ENCODE measurements at places on chromosomes 12 and 14.

GRCh38 chr12:53696285-53696654, 20.4 kb upstream of the ATP5MC2 start:
- peak; percentile 100 for DNase-seq

GRCh38 chr14:76923431-76924370, 97.5 kb downstream of the LRRC74A start:
- no peak for DNase-seq

GRCh38 chr12:125835852-125836251, 770.6 kb downstream of the AACS start:
- DNase-seq: no peak

- DNase-seq: no peak
Measured at GRCh38 chr12:115623275-115623674, 654.2 kb downstream of the MED13L start.

GRCh38 chr12:109737631-109738030, 24.0 kb downstream of the FAM222A start:
- no peak for DNase-seq

DNA sequence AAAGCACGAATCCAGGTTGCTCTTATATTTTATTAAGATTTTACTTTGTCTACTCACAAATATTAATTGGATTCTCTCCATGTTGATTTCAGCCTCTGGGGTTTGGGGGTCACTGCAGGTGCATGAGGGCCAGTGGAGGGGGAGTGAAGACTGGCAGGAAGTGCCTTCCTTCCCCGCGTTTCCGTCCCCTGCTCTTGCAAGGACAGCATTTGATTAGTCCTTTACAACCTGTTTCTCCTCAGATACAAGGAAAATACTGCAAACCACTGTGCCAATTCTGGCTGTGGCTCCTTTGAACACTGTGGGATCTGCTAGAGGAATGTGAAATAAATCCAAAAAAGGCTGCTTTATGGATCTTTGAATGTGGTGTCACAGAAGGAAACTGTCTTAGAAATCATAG, 291.8 kb downstream of the ETNK1 start:
- DNase-seq: no peak

DNA sequence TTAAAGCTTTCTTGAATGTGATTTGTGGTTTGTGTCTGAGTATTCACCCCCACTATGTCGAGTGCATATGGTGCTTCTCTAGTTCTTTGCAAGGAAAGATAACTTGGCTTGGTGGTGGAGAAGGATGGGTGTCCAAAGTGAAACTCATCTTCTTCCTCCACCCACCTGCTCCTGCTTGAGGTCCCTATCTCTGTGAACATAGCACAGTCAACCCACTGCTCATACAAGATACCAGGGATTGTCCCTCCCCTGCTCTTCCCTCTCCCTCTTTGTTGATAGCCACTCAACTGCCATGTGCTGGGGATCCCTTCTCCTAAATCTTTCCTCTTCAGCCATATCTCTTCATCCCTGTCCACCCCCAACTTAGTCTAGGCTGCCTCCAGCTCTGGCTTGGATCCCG, 176.5 kb downstream of the ASCL4 start:
- DNase-seq: no peak

DNA sequence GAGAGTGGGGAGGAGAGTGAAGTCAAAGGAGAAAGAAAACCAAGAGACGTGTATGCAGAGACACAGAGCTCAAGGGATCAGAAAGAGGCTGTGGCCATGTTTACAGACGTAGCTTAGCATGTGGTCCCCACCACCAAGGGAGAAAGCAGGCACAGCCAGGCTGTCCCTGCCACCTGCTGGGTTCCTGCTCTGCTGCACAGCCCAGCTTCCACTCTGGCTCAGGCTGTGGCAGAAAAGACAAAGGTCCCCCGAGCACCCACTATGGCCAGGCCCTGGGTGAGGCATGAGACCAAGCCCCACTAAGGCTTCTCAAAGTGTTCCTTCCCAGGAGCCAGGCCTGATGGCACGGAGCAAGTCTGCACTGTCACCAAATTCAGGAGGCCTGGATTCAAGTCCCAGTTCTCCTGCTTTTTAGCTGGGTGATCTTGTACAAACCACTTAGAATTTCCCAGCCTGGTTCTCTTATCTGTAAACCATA, 25.9 kb upstream of the COL2A1 start:
- no peak for DNase-seq

- no peak for DNase-seq
Measured at GRCh38 chr14:58464652-58465051, 37.1 kb downstream of the KIAA0586 start.

DNA sequence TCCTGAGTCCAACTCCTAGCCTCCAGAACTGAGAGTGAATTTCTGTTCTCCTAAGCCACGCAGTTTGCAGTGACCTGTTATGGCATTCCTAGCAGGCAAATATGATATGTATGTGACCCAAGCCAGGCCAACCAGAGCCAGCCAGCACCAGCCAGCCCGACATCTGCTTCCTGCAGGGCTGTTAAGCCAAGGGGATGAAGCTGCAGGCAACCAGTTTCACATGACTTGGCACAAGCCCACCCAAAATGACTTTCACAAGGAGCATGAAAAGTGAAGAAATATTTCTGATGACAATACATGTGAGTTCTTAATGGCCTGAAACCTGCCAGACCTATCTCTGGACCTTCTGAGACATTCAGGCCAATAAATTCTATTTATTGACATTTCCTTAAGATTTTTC, 68.1 kb downstream of the ITPK1 start:
- DNase-seq: no peak

DNA sequence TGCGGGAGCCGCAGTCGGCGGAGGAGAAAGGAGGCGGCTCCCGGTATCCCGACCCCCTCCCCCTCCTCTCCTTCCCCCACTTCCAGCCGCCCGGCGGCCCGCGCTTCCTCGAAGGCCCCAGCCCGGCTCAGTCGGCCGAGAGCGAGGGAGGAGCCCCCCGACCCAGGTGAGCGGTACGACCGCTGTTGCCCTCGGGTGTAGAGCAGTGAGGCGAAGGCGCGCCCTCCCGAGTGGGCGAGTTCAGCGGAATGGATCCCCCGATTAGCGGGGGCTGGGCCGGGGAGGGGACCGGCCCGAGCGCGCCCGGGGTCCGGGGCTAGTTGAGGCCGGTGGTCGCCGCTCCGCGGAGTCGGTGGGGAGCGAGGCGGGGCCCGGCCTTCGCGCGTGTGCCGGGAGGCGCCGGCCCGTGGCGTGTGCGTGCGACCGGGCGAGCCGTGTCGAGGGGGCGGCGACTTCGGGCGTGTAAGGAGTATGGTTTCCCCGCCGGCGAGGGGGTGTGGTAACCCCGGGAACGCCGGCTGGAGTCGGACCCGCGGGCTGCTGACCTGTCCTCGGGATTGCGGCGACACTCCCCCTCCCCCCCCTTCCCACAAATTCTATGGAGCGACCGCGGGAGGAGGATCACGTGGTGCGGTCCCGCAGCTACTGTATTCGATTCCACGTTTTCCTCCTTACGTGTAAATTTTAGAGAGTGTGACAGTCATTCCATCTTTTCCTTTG, 501 bp downstream of the RIMKLB start:
- peak; percentile 43 for DNase-seq

GRCh38 chr14:26132061-26132645, 465.7 kb downstream of the NOVA1 start:
- DNase-seq: no peak

DNA sequence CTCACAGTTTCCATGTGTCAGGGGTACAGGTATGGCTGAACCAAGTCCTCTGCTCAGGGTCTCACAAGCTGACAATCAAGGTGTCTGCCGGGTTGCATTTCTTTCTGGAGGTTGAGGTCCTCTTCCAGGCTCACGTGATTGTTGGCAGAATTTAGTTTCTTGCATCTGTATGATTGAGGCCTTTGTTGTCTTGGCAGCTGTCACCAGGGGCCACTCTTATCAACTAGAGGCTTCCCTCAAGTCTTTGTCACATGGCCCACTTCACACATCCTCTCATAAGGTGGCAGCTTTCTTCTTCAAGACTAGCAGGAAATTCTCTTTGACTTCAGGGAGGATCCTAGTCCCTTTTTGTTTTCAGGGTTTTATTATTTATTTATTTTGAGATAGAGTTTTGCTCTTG, 46.0 kb upstream of the FOS start:
- DNase-seq: no peak

GRCh38 chr14:94161058-94161457, 13.1 kb upstream of the PPP4R4 start:
- no peak for DNase-seq

DNA sequence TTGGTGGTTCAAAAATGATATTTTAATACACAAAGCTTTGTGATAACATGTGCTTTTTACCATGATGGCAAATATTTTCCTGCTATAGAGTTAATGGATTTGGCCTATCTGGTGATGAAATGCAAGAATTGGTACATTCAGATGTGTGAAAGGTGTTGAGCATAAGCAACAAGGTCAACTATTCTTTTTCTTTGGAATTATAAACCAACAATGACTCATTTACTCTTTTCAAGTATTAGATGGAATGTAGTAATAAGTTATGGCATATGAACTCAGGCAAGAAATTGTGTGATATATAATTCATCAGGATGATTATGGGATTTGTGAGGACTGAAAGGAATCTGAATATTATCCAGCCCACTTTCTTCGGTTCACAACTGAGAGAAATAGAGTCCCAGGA, 471.4 kb downstream of the ETNK1 start:
- no peak for DNase-seq

GRCh38 chr12:109125791-109126190, 9.4 kb downstream of the ACACB start:
- no peak for DNase-seq

- peak; percentile 69 for DNase-seq
Measured at GRCh38 chr12:55927588-55928502, at the start of gene PYM1. TSS of gene PYM1 (minus strand) at chr12:55927894. CDS start at chr12:55927761, 133 bp downstream.

DNA sequence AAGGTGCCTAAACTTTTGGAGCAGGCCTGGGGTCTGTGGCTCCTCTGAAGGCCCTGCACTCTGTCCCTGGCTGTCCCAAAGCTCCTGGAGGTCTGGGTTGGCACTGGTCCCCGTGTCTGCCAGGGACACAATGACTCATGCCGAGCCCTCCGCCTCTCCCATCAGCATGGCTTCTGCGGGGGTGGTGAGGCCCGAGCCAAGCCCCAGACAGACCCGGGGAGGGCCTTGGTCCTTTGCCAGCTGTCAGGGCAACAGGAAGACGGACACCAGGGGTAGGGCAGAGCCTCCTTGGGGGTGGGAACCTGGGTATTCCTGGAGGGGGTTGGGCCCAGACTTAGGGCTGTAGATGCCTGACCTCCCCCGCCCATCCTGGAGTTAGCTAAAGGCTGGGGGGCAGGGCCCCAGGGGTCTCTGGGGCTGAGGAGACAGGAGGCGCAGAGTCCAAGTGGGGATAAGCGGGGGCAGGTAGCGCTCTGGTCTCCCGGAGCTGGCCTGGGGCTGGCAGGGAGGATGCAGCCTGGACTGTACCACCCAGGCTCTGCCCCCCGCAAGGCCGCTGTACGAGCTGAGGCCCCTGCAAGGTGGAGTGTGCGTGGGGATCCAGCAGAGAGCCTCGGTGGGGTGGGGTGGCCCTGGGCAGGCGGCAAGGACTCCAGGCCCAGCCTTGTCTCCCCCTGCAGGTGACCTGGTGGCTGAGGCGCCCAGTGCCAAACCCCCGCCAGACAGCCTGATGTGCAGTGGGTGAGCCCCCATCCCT, 16.4 kb upstream of the PUS1 start:
- peak; percentile 82 for DNase-seq

DNA sequence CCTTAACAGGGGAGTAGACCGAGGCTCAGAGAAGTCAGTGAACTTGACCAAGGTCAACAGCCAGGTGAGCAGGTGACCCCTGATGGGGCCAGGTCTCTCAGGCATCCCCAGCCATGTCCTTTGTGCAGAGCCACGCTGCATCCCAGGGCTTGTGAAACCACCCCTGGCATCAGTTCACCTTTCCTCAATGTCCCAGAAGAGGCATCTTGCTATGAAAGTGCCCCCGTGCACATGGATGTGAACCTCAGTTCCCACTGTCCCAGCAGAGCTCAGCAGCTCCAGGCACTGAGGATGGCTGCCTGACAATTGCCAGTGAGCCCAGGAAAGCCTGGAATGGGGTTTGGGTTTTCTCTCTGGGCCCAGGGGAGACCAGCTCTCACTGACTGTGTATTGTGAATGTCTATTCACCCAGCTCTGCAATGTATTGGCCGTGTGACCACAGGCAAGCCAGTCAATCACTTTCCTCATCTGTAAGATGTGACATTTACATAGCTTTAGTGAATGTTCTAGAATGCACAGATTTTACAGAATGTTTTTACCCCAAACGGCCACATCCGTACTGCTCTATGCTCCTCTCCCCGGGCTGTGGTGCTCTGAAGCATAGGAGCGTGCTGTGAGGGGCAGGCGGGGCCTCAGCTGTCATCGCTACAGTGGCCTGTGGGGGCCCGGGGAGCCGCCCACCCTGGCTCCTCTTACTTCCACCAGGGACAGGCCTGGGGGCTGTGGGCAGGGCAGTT, 4.9 kb downstream of the CACNA2D4 start:
- no peak for DNase-seq

DNA sequence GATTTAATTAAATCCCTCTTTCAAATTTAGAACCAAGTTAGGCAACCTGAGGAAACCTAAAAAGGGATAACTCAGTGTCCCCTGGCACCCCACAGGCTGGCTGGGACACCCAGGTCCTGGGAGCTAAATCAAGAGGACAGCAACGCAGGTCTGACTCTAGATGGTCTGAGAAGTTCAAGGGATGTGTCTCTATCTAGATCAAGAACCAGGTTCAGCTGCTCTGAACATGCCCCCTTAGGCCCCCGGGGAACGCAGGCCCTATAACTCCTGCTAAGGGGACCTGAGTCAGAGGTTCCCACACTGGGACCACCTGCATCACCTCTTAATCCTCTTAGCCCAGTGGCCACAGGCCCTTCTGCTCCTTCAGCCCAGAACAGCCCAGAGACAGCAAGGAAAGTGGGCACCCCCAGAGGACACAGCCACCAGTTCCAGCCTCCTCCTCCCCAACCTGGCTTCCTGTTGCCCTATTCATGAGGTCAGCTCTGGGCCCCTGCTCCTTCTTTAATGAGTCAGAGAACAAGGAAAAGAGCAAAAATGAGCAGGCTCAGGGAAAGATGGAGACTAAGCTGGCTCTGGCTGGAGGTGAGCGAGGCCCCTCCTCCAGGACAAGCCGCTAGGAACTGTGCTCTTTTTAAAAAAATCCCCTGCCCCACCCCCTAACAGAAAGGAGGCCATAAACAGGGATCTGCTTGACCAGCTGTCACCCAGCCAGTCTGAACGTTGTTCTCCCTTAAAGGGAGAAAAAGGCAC, 10.8 kb downstream of the PITPNM2 start:
- DNase-seq: no peak

GRCh38 chr12:92992041-92992440, 62.9 kb upstream of the EEA1 start:
- no peak for DNase-seq

- no peak for DNase-seq
Measured at GRCh38 chr14:91754185-91754584, 22.3 kb upstream of the CATSPERB start.

- DNase-seq: no peak
Measured at GRCh38 chr14:42323426-42323825, 716.8 kb downstream of the LRFN5 start.

- no peak for DNase-seq
Measured at GRCh38 chr12:18066666-18067065, 23.3 kb downstream of the RERGL start.

GRCh38 chr12:28035500-28035899, 63.0 kb upstream of the PTHLH start:
- no peak for DNase-seq

Measured in A549 (cell line).